ENCODE measurements at places on chromosomes 2 and 18.

- no peak for DNase-seq
These were observed 53.1 kb upstream of the ATP5MC3 start for GRCh38 chr2:175234650-175235049.

- DNase-seq: no peak
These were observed 8.2 kb upstream of the CCDC74A start for GRCh38 chr2:131519466-131519865.

GRCh38 chr2:146873646-146874259, 971.1 kb upstream of the ACVR2A start:
- no peak for DNase-seq

DNA sequence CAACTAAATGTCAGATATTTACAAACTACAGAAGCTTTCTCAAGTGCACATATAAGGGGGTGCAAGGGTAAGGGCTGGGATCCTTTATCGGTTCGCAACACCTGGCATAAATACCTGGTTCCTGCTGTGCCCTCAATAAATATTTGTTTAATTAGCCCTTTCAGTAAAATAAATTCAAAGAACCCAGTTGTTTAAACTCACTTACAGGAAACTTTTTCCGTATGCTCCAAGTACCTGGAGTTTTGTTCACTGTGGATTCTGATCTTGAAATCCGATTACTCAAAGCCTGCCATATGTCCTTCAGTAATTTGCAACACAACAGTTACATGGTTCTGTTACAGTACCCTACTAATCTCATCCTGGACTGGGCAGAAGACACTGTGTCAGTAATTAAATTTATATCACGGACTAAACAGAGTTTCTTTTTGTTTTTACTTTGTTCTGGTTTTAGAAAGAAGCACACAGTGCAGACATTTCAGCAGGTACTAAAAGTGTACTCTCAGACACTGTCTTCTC, 36.9 kb downstream of the TBC1D8 start:
- DNase-seq: peak; percentile 83

DNA sequence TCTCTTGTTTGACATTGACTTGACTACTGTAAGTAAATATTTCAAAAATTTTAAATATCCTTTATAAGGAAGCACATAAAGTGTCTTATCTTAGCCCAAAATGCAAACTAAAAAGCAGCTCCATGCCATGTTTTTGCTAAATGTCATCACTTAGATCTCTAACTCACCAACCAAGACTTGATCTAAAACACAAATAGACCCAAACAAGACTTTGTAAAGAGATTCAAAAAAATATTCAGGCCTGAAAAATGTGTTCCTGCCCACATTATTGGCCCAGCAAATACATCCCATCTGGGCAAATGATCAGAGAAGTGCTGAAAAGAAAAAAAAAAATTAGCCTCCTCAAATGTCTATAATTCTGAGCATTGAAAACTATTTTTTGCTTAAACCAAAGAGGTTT, 187.6 kb downstream of the MREG start:
- DNase-seq: no peak

DNA sequence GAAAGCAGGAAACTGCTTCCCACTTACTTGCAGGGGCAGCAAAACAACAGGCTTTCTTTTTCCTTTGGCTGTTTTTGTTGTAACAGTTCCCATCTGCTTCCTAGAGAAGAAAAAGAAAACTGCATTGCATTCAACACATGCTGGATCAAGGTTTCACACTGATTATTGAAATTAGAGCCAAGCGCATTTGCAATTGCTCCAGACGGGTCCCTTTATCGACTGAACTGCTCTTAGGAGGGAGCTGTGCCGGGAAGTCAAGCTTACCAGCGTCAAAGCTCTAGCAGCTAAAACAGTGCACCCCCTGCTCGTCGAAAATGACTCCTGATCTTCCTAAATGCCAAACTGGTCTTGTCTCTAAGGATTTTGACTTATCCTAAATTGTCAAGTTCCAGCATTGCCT, 164.0 kb upstream of the SESTD1 start:
- peak; percentile 42 for DNase-seq

DNA sequence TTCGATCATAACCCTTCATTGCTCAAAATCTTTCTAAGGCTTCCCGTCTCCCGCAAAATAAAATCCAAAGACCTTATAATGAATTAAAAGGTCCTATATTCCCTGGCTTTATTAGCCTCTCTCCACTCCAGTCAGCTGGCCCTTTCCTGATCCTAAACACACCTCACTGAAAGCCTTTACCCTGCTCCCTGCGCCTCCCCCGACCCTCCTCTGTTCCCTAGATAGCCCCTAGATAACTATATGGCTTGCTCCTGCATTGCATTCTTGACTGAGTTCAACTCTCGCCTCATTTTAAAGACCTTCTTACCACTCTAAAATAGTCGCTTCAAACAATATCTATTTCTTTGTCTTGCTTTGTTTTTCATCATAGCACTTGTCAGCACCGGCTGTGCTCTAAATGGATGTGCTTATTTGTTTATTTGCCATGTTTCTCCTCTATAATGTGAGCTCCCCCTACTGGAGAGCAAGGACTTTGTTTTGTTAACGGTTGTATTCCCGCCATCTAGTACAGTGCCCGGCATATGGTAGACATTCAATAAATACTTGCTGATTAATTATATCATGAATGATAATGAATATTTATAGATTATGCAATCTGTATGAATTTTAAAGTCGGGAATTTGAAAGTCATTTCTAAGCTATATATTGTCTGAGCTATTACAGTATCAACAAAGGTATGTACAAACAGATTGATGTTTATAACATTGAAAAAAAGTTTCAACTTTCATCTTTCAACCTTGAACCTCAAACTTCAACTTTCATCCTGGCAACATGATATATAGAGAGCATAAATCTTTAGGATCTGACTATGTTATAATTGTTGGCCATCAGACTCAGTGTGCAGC, 32.4 kb upstream of the VIT start:
- DNase-seq: peak; percentile 74

- DNase-seq: no peak
These were observed 24.3 kb upstream of the PSME4 start for GRCh38 chr2:53994818-53995808.

DNA sequence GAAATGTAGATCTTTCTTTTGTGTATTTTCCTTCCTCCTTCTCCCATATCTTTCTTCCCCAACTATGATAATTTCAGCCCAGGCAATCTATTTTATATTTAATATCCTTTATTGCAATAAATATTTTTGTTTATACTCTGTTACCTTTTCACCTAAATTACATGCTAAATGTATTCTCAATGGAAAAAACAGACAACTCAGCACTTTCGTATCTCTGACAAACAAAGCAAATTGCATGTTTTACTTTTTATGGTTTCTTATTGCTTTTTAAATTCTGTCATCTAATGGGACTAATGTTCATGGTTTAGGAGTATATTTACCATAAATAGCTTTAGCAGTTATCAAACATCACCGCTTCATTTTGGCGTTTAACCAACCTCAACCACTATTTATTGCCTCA, 74.0 kb downstream of the LRP1B start:
- no peak for DNase-seq

GRCh38 chr2:239160226-239161143, 240.3 kb downstream of the HDAC4 start:
- no peak for DNase-seq

Measured in NCI-H524 (cell line).